ENCODE measurements at places on chromosomes 2 and 18. TPM values are rescaled to one million over a fixed set of nuclear protein-coding genes. Genes with fewer than 3 reads are reported as not detected.

SULT1C4 gene
- polyA plus RNA-seq, result 16.6 TPM

SNORC gene
- polyA plus RNA-seq, result 1.4 TPM

HOXD10 gene
- 0.24 TPM for polyA plus RNA-seq

DNA sequence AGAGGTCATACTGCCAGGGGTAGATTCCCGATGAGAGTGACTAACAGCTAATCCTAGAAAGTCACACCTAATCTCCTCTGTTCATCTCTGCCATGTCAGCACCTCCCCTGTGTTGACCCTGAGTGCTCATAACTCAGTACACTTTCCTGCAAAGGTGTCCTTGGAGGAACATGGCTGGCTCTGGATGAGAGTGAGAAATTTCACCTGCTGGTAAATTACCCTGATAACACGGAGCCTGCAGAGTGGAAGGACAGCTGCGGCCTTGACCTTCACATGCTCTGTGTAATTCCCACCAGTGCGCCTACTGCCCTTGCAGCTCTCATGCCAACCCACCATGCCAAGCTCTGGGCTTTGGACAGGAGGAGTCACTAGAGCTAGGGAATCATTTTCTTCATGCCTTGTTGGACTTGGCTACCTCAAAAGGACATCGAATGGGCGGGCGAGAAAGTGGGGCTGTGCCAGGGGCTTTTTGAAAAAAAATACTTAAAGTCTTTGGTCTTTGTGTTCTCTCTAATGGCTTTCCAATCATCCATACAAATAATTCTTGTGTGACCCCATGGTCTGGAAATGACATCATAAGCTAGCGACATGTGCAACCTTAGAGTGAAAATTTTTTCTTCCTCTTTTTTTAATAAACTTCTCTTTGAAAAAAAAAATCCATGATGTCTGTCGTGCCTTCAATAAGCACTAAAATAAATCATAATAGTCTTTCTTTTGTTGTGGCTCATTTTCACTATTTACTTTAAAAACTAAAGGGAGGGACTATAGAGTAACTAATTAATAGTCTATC lies 319.9 kb downstream of the MYCN start:
- DNase-seq, result no peak

- DNase-seq, result no peak
Measured at GRCh38 chr2:234172532-234172931, 122.0 kb downstream of the SPP2 start.

DNA sequence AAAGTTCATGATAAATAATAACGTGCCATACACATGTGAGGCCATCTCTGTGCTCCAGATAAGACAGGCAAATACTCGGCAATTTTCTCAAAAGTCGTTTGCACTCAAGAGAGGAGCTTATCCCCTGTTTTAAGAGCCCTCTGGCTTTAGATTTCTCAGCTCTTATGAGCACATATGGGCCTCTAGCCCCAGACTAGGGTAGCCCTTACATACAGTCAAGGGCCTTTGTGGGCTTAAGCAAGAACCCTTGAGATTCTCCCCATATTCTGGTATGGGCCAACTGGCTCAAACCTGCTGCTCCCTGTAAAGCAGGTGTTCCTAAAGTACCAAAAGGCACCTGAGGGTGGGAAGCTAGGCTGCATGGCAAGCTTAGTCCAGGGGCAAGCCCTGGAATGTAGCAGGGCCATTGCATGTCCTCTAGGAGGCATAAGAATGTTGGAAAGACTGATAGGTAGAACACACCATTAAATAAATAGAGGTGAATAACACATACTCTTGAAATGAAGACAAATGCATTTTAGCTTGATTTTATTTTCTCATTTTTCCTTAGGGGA lies 66.1 kb downstream of the FASTKD2 start:
- no peak for DNase-seq

- no peak for DNase-seq
Measured at GRCh38 chr2:128769457-128770142, 450.9 kb upstream of the HS6ST1 start.

DNA sequence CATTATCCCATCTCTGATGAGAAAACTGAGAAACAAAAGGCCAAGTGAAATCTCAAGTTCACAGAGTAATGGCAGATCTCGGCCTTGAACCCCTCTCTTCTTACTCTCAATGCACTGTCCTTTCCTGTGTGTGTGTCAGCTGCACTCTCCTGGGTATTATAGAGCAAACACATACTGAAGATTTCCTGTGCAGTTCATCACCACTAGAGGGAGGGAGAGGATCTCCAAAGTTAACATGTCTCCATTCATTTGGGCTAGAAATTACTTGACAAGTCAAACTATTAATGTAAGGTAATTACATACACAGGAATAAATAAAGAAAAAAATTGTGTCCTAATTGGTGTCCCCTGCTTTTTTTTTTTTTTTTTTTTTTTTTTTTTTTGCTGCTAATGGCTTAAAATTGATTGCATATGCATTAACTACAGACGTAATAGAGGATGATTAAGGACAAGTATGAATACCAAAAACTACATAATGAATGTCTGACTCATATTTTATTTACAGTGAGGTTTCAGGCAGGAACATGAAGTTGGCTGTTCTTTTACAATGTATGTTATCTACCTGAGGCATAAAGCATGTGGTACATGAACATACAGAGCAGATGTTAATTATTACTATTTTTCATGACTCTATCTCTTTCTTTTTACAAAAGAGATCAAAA lies 269.2 kb downstream of the NYAP2 start:
- DNase-seq, result peak; percentile 44
